ENCODE measurements at places on chromosomes 7 and 10.
A peak's percentile ranks its signal among the peaks of the same experiment; 100 is the strongest.

- DNase-seq: peak; percentile 42
These were observed 55.9 kb downstream of the UPF2 start for GRCh38 chr10:11986593-11987216.

DNA sequence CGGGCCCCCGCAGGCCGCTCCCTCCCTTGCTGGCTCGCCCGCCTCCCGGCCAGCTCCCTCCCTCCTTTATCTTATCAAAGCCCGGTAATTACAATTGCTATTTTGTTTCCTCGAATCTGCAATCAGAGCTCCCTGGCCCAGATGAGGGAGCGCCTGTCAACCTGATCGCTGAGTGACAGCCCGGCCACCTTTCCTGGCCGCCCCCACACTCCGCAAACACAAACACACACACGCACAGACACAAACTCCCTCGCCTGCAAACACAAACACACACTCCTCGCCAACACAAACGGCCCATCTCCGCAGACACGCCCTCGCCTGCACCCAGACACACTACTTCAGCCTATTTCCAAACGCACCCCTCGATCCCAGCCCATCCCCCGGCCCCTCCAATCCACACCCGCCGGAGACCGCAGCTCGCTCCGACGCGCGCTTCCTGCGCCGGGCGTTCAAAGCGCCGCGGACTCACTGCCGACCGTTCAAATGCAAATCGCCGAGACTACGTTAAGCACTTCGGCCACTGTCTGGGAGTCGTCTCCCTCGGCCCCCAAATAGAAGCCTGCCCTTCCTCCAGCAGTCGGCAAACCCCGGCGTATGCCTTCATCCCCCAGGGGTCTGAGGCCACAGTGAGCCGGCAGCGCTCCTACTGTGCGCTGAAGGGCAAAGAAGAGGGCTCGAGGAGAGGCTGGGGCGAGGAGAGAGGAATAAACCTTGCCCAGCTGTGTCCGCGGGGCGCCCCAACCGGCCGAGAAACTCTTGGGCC lies 3.0 kb upstream of the FGF8 start:
- DNase-seq: peak; percentile 12

- DNase-seq: no peak
These were observed 135.0 kb downstream of the CDH23 start for GRCh38 chr10:71531485-71532446.

DNA sequence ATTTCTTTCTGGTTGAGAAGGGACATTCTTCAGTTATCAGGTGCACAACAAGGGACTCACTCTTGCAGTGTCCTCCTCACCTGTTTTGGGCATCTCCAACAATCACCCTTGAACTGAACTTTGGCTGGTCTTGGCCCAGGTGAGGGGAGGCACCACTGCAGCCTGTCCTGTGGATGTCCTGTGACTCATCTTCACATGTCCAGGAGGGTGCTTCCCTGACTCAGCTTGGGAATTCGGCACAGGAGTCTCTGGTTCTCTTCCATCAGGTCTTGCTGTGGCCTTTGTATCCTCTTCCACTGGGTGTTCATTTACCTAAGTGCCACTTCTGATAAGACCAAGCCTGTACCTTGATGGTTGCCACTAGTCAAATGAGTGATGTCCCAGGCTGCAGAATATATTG lies 196.7 kb upstream of the MKI67 start:
- DNase-seq: no peak

Data from immature natural killer cell (primary cell).